ENCODE measurements at places on chromosomes 12 and 14.

DNA sequence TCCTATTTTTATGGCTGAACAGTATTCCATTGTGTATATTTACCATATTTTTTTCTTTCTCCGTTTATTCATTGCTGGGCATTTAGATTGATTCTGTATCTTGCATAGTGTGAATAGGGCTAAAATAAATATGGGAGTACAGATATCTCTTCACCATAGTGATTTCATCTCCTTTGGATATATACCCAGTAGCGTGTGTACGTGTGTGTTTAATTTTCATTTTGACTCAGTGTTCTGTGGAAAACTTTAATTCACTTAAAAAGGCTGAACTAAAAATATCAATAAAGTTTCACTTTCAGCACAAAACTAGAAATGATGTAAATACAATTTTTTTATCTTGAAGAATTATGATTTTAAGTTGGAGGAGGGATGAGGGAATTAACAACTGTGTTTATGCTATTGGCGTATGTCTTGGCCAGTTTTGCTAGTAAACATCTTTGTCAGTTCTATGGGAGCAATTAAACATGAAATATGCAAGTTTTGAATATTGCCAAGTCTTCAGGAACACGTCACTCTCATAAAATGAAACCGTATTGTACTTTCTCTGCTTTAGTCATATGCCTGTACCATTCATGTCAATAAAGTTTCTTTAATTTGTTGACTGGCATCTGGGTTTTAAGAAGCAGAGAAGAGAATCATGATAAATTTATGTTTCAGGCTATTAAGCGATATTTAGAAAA, 99.8 kb downstream of the PTGER2 start:
- no peak for DNase-seq

DNA sequence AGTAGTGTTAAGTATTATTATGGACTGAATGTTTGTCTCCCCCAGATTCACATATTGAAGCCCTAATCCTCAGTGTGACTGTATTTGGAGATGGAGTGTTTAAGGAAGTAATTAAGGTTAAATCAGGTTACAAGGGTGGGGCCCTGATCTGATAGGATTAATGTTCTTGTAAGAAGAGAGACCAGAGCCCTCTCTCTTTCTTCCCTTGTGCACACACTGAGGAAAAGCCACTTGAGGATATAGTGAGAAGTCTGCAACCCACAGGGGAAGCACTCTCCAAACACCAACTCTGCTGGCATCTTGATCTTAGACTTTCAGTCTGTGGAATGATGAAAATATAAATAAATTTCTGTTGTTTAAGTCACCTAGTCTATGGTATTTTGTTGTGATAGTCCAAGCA, 2.2 kb upstream of the KLRG1 start:
- no peak for DNase-seq

- no peak for DNase-seq
Measured at GRCh38 chr14:72916174-72916573, 10.1 kb upstream of the DCAF4 start.

DNA sequence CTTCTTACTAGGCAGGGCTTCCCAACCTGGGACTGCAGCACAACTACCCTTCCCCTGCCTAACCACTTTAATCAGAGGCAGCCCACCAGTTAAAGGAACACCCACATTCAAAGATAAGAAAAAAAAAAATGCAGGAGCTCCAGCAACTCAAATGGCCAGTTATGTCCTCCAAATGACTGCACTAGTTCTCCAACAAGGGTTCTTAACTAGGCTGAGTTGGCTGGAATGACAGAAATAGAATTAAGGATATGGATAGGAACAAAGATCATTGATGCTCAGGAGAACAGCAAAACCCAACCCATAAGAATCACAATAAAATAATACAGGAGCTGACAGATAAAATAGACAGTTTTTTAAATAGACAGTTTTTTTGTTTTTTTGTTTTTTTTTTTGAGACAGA, 154.2 kb downstream of the PLCZ1 start:
- DNase-seq: no peak

DNA sequence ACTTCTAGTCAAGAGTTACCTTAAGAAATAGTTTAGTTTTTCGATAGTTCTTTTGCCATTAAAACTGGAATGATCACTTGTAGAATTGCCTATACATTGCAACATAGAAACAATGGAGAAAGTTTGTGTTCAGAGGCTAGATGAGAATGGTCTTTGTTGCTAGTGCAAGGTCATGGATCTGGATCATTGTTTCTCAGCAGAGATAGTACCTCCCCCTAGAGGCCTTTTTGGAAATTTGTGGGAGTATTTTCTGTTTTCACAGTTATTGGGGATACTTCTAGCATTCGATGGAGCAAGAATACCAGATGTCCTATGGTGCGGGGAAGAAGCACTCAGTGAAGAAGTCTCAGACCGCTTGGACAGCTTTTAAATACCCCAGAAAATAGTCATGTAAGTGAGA, 138.8 kb upstream of the HMGA2 start:
- DNase-seq: no peak

GRCh38 chr14:87615822-87616679, 376.9 kb downstream of the GALC start:
- peak; percentile 50 for DNase-seq

- no peak for DNase-seq
Measured at GRCh38 chr14:93582516-93582915, 151.8 kb downstream of the UNC79 start.

DNA sequence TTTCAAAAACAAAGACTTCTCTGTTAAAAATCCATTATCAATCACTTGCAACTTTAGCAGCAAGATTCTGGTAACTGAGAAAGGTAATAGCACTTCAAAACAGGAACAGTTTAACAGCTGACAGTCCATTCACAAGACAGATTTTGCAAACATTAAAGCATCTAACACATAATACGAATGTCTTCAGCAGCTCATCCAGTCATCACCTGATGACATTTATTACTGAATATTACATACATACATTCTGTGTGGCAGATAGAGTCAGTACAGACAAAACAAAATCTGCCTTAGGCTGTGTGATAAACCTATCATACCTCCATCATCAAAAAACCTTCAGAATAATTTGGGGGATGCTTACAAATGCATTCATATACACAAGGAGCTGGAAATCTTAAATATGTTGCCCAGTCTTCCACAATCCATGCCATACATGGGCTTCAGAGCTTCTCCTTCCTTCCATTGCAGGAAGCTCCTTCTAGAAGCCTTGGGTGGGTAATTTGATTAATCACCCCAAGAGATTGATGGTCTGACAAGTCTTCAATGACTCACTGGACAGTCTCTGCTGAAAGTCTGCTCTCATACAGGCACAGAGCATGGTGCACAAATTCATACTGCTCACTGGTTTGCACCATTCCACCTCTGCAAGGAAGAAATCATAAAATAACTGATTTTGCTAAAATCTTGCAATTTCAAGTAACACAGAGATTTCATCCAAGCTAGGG, 1.6 kb upstream of the PTPRB start:
- DNase-seq: no peak

GRCh38 chr12:90940872-90941499, 14.0 kb downstream of the CCER1 start:
- peak; percentile 21 for DNase-seq

GRCh38 chr12:46676797-46677520, 148.8 kb downstream of the SLC38A4 start:
- no peak for DNase-seq

- DNase-seq: no peak
Measured at GRCh38 chr14:101494826-101495225, 66.5 kb upstream of the DIO3 start.

- peak; percentile 34 for DNase-seq
Measured at GRCh38 chr12:11812586-11813437, 163.3 kb downstream of the ETV6 start.

GRCh38 chr12:6961278-6961694, 9.2 kb downstream of the PHB2 start:
- DNase-seq: peak; percentile 73

DNA sequence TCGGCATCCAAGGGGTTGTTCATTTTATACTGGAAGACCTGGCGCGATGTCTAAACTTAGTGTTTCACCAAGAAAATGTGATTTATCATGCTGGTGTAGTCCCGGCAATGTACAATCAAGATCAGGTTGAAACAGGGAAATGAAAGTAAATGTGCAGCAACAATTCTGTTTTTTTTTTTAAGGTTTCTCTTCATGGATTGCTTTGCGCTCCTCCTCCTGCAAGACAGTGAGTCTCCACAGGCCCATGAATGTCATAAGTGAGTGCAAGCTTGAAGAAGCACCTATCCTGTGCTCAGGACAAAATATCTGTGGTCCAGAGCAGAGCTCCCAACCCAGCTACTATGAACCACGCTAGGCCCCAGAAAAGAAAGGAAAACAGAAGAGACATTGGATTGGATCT, 143.4 kb downstream of the KCNK10 start:
- no peak for DNase-seq

- no peak for DNase-seq
Measured at GRCh38 chr12:7349418-7349817, 45.5 kb downstream of the ACSM4 start.

- DNase-seq: no peak
Measured at GRCh38 chr12:132558042-132558856, 52.1 kb downstream of the LRCOL1 start.

GRCh38 chr14:36241183-36241582, 64.7 kb upstream of the PTCSC3 start:
- DNase-seq: no peak

- no peak for DNase-seq
Measured at GRCh38 chr12:57454566-57455373, at the start of gene INHBE. INHBE (plus strand) TSS chr12:57455307; CDS start chr12:57455537, 230 bp downstream.

GRCh38 chr12:57535764-57536596, 11.0 kb downstream of the DCTN2 start:
- no peak for DNase-seq

- no peak for DNase-seq
Measured at GRCh38 chr12:80952443-80952842, 14.7 kb upstream of the LIN7A start.

DNA sequence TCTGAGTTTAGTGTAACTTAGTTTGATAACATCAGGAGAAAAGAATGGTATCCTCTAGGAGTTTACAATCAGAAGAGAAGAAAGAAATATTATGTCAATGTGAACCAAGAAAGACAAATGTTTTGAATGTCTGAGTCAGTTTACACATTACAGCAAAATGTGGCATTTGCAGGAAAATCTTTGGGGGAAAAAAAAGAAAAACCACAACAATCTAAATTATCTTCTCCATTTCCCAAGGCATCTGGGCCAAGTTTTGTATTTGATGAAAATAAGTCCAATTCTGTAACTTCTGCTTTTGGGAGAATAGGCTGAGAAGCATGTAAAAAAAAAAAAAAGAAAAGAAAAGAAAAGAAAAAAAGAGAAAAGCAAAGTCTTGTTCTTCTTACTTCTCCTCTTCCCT, 58.8 kb upstream of the FLRT2 start:
- no peak for DNase-seq

DNA sequence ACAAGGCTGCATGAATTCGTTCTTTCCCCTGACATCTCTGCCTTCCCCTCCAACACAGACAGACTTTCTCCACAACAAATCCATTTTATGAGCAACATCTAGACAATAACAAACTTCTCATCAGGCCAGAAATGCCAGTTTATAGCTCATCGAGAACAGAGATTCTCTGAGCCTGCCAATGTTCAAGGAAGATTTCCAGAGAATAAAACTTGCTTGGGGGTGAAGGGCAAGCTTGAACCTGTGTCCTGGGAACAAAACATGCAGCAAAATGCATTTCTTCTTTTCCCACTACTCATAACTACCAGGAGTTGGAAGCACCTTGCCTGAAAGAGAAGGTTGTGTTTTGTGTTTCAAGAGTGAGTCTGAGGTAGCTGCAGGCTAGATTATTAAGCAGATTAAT, 6.8 kb downstream of the MAP1LC3B2 start:
- DNase-seq: no peak

GRCh38 chr12:120126635-120127005, 10.1 kb upstream of the RAB35 start:
- DNase-seq: no peak

- DNase-seq: no peak
Measured at GRCh38 chr14:101881426-101881825, 82.9 kb upstream of the DYNC1H1 start.

GRCh38 chr12:79687711-79688260, 3.0 kb downstream of the PAWR start:
- DNase-seq: no peak

DNA sequence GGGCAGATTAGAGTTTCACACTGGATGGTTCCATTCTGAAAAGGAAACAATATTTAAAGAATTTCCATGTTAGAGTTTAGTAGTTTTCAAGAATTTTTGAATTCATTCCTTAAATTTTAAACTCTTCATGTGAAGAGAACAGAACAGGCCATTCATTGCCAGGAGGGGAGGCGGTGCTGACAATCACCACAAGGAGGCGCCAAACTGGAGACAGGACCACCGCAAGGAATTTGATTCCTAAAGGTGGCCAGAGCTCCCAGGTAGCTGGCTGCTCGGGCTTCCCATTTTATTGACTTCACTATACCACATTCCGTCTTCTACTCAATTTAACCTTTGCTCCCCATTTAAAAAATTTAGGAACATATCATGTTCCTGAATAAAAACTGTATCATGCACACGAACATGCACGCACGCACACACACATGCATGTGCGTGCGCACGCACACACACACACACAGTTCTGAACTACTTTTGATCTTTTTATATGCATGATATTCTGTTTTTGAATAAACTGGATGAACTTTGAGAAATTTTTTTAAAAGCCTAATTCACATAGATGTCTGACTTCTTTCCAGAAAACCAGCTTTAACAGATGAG, 101.2 kb downstream of the NELL2 start:
- peak; percentile 29 for DNase-seq

All from GM13977 (cell line).